ENCODE measurements at places on chromosomes 3 and 15.

DNA sequence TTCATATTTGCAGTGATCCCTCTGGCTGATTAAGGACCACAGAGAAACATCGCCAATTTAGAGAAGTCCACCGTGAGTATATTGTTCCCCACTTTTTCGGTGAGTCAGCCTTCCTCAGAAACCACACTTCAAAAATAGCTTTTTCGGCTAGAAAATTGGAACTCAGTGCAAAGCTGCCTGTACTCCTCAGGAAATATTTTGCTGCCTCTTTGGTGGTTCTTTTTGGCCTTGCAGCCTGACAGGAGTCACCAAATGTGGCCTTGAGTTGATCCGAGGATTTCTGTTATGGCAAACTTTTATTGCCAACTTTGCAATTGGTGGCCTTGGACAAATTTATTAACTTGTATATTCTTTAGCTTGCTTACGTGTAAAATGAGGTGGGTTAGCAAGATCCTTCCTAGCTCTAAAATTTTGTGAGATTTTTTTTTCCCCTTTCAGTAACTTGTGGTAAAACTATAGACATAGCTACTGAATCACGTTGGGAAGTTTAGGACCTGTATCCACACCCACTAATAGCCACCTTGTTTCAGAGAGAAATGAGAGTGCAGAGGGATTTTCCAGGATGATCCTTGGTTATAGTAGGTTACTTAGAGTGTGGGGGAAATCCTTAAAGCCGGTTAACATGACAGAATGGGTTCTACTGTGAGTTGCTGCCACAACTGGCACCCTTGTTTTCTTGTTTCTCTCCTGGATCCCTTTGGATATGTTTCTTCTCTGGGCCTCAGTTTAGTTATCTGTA is 9.9 kb downstream of the ARL6IP5 start:
- DNase-seq: no peak

GRCh38 chr3:61669668-61670299 is 108.4 kb downstream of the PTPRG start:
- DNase-seq: no peak

DNA sequence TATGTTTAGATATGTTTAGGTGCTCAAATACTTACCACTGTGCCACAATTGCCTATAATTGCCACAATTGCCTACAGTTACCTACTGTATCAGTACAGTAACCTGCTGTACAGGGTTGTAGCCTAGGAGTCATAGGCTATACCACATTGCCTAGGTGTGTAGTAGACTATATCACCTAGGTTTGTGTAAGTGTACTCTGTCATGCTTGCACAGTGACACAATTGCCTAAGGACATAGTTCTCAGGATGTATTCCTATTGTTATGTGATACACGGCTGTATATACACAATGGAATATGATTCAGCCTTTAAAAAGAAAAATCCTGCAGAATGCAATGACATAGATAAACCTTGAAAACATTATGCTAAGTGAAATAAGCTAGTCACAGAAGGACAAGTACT is 264.8 kb downstream of the RAP2B start:
- DNase-seq: no peak

GRCh38 chr15:39783244-39783820 is 691 bp upstream of the FSIP1 start:
- no peak for DNase-seq

GRCh38 chr15:34808016-34808415 is 12.7 kb upstream of the ACTC1 start:
- DNase-seq: no peak

DNA sequence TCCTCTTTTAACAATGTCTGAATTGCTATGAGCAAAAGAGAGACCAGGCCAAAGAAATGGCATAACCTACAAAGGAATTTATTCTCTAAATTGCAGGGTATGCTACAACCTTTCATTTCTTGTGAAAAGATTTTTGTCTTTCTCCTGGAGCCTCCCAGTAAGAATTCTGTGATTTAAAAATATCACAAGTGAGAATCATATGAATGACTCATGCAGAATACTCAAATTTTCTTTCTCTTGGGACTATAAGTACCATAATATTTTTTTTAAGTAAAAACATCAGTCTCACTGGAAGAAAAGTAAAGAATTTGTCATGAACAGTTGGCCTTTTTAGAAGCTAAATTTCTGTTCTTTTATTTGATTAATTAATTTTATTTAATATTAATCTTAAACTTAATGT is 26.3 kb downstream of the SYNPR start:
- no peak for DNase-seq

DNA sequence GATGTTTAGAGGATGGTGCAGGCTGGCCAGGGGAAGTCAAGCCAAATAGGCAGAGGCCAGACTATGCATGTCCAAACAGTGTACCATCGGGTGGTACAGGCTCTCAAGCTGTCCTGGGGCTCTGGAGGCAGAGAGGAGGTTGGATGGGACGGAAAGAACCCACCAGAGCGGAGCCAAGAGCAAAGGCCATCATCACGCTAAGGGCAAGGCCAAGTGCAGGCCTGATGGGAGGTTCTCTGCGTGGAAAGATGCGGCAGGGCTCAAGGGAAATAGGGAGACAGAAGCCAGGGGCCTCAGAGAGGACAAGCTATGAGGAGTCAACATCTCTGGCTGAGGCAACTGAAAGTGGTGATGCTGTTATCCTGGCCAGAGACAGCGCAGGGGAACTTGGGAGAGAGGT is 102.7 kb downstream of the ASB7 start:
- DNase-seq: no peak

DNA sequence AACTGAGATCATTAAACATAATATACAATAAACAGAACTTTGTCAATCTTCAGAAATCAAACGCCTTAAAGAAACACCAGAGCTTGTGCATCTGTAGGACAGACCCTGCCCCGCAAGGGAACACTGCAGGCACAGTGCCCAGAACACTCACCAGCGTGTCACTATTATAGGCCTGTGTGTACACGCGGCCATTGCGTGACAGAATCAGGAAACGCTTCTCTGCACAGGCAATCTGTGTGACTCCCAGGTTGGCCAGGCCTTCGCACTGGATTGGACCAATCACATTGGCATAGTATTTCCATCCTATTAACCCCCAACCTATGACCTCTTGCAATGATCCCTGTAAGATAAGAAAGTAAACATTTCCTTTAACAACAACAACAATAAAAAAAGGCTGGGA is 52.9 kb downstream of the HERC2 start:
- no peak for DNase-seq

GRCh38 chr15:92392462-92392861 is 1.2 kb upstream of the ST8SIA2 start:
- no peak for DNase-seq

DNA sequence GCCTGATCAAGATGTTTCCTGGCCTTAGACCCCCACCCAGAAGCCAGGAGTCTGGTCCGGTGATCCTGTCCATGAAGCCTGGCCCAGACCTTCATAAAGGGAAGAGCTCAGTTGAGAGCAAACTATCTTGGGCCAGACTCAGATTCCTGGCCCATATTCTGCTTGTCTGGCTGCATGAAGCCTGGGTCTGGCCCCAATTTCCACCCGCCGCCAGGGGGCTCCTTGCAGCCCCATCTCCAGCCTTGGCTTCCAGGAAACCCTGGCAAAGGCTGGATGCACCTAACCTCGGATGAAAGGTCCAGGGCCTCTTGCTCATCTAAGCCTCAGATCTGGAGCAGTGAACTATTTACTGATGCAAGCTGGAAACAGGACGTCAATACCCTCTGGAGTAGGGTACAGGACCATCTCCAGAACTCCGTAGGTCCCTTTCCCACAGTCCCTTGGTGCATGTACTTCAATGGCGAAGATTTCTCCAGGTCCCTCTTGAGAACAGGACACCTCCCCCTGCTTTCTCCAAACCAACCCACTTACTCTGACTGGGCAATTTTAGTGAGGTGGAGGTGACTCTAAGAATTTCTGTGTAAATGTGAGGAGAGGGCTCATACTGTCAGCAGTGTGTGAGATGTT is 5.6 kb downstream of the FOXL2 start:
- DNase-seq: no peak

DNA sequence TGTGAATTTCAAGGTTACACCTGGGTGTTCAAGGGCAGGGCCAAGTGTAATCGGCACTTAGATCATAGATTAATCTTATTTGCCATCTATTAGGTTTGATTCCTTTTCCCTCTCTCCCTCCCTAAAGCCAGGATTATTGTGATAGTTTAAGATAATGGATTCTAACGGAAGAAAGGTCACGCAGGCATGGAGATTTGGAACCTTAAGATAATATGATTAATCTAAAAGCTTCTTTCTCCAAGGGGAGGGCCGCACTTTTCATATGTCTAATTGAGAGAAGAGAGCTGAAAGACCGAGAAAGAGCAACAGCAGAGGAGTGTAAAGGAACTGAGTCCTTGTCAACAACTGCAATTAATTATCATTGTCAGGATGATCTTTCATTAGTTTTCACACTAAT is 858.8 kb upstream of the NR2F2 start:
- DNase-seq: no peak

DNA sequence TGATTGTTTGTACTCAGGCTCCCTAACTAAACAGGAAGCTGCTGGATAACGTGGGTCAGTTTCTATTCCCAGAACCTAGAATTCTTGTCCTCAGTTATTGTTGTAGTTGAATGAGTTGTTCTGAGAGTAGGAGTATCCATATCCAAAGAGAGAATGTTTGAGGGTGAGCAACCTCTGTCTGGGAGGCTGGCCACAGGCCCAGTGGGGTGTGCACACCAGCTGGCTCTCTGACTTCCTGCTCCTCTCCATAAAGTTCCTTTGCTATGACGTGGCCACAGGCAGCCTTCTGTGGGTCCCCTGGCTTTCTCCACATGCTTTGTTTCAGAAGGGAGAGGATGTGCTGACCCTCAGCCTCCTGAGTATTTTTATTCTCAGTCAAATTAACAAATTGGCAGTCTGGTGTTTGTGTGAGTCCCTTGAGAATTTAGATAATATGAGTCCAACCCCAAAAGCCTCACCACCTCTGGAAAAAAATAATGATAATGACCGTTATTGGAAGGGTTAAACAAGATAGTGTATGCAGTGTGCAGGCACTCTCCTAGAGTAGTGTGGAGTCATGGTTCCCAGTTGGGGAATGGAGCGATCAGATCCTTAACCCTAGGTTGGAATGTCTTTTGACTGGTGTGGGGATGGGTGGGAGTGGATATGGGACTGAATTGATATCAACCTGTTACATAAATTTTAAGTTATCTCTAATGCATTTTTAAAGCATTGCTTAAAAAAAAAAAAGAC is 47.6 kb upstream of the MED12L start:
- no peak for DNase-seq

DNA sequence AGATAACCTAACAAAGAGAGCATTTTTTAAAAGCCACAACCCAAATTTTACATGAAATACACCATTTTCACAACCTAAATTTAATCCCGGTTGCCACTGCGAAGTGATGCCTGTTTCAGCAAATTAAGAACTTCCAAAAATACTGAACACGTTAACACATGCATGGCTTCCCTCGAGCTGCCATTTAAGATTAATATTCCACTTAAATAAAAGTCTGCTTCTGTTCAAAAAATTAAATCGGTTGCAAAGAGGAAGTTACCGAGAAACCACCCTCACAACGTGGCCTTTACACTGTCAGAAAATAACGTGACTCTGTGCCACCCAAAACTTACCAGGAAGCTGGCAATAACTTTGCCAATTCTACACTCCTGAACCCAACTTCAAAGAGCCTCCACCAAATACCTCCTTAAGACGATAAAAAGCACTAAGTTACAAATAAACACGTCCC is 1.2 kb downstream of the TBL1XR1 start:
- no peak for DNase-seq

GRCh38 chr3:29594261-29594660 is 313.4 kb downstream of the RBMS3 start:
- DNase-seq: no peak

GRCh38 chr3:156674911-156675829 is 780 bp downstream of the TIPARP start:
- peak; percentile 14 for DNase-seq

DNA sequence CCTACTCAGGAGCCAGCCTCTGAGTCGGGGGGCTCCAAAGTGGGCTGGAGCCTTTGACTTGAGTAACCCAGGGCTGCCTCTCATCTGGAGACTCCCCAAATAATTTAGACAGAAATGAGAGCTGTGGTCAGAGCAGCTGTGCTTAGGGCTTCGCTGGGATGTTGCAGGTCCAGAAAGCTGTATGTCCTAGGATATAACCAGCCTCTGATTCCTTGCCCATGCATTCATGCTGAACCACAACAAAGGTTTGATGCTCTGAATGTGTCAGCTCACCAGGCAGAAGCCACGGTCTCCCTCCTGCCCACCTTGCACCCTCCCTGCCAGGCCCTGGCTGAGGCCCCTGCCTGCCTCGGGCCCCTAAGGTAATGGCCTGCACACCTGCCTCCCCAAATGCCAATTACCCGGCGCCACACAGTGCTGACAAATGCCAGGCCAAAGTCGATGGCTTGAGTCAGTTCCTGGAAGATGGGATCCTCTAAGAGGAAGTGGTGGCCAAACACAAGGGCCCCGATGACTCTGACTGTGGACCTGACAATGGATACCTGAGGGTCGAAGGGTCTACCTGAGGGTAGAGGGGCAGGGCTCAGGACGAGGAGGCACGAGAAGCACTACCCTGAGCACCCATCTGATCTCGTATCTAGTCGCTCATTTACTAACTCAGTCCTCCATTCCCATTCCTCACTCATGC is 21.7 kb upstream of the PARL start:
- no peak for DNase-seq

GRCh38 chr3:194843556-194843955 is 157.9 kb downstream of the FAM43A start:
- DNase-seq: no peak

DNA sequence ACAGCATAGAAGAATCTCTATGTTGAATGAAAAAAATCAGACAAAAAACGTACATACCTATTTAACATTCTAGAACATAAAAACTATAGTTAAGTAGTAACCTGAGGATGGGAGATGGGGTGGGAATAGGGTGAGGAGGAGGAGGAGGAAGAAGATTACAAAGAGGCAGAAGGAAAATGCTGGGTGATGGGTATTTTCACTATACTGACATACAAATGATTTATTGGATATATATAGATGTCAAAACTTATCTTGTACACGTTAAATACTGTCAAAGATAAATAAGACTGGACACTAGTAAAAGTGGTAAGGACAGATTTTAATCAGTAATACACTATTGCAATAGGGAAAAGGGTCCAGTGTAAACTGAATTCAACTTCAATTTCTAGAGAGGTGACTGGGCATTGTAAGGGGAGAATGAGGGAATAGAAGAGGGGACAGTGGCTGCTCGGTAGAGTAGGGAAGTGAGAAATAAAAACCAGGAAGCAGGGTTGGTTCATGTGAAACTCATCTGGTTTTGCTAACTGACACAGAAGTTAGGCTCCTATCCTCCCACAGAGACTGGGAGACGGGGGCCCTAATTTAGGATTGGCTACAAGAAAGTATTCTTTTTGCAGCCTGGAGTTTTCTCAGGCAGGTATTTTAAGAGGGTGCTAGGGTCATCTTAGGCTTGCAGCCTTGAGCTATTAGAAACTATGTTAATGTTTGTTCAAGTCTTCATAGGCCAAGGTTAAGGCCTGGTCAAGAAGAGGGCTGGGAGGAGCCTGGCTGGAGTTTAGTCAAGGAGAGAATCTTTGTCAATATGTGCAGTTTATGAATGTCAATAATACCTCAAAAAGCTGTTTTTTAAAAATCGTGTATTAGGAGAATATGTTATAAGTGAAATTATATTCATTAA is 15.0 kb upstream of the C15orf61 start:
- no peak for DNase-seq

- no peak for DNase-seq
These were observed 151.3 kb downstream of the NR1I2 start for GRCh38 chr3:119933207-119933606.

Data from stimulated activated CD4-positive, alpha-beta T cell treated with anti-CD3 and anti-CD28 coated beads, TNF-alpha, amount 100 ng/mL, for 24 hours (primary cell).